Activated T-helper 9 cell treated with anti-CD3 and anti-CD28 coated beads, Interleukin-2, amount 50 U/mL, for 16 hours (primary cell): ENCODE measurements at places on chromosomes 4 and X.

GRCh38 chr4:89836031-89836745 lies 773 bp downstream of the SNCA start:
- no peak for DNase-seq

- DNase-seq: no peak
Observed at GRCh38 chr4:47410271-47410670, 53.2 kb downstream of the COMMD8 start.

GRCh38 chr4:169270810-169271691 lies at the start of gene SH3RF1:
TSS of gene SH3RF1 (minus strand) at chr4:169270956. CDS start at chr4:169269212, 1,744 bp downstream.
- DNase-seq: no peak

DNA sequence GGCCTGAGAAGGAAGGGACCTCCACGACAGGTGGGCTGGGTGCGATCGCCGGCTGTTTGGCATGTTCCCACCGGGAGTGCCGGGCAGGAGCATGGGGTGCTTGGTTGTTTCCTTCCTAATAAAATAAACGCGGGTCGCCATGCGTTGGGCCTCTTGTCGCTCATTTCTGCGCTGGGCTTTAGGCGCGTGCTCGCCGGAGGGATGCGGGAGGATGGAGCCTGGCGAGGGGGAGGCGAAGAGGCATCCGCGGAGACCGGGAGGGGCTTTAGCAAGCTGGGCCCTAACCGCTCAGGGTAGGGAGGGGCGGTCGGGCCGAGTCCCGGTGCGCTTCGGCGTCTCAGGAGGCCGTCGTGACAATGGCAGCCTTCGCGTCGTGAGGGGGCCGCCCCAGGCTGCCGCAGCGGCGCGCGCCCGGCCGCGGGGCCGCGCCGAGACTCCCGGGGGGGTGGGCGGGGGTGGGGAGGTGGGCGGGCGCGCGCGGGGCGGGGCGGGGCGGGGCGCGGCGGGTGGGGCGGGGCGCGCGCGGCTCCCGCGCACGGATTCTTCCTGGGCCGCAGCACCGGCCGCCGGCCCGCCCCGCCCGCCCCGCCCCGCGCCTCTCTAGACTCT lies 476 bp upstream of the GDI1 start:
- peak; percentile 46 for DNase-seq

DNA sequence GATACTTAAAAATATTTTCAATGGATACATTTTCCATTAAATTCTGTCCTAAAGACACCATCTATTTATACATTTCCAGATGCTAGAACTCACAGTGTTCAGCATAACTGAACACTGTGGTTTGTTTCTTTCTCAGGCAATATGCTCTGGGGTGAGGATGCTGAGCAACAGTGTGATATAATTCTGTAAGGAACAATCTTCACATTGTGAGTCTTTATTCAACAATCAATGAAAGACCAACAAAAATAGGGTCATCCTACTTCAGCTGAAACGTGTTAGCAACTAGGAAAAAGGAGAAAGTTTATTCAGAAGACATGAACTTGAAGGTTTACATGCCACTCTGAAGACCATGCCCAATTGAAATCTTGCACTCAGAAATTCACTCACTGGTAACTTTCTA lies 284.8 kb downstream of the UNC5C start:
- no peak for DNase-seq

DNA sequence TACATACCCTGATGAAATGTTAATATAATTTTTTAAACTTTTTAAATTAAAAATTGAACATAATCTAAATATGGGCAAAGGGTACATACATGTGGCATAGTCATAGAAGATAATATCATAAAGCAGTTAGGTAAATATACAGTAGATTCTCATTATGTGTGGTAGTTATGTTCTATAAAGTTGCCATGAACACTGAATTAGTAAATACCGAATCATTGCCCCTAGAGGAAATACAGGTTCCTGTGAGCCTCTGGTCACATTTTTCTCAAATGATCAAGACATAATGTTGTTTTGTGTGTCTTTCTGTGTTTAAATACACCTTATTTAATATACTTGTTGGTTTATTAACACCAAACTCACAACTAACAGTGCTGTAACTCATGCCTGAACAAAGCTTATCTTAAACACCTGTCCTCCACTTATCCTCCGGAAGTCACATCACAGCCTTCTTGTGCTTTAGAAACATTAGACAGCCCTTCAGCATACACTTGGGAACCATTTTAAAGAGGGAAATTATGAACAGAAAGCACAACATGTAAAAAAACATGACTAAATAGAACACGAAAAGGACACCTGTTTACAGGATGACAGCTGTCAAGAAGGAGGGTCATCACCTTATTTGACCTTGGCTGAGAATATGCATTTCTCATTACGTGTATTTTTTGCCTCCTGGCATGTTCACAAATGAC lies 169.4 kb upstream of the NAP1L5 start:
- no peak for DNase-seq

DNA sequence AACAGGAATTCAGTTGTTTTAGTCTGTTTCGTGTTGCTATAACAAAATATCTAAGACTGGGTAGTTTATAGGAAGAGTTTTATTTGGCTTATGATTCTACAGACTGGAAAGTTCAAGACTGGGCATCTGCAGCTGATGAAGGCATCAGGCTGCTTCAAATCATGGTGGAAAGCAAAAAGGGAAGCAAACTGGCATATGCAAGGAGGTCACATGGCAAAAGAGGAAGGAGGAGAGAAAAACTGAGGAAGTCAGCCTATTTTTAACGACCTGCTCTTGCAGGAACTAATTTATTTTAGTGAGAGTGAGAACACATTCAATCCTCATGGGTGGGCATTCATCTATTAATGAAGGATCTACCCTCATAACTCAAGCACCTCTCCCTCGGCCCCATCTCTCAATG lies 363.1 kb upstream of the HS3ST1 start:
- no peak for DNase-seq

DNA sequence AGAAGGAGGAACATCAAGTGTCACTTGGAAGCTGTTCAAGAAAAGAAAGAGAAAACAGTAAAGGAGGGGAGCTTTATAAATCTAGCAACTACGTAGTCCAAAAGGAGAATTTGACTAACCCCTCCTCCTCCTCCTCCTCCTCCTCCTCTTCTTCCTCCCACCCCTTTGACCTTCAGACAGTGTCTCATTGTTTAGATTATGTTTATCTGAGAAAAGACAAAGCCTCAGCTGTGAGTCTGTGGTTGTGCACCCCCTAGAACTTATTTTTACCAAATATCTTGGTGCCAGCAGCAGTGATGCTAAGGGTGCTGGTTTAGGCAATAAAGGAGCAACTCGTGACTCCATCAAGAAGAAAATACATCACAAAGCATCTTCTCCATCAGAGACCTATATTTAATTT lies 68.9 kb upstream of the BMP2K start:
- no peak for DNase-seq

- no peak for DNase-seq
Observed at GRCh38 chrX:13341491-13342101, 21.7 kb upstream of the ATXN3L start.

- DNase-seq: no peak
Observed at GRCh38 chr4:166134285-166134684, 261.2 kb downstream of the TLL1 start.

DNA sequence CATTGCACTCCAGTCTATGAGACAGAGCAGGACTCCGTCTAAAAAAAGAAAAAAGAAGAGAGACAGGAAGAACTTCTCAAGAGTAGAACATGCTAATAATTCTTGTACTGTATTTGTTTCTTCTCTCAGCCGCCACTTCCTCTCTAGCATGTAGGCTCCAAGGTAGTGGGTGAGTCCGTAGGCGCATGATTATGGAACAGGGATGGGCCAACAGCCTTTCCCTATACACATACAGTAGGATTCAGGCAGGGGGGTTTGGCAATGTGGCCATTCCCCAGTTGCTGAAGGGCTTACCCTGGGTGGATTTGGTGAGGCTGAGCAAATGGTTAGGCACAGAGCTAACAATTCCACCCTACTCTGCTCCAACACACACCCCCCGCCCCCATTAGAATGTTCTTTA lies 35.0 kb upstream of the APLN start:
- DNase-seq: no peak

DNA sequence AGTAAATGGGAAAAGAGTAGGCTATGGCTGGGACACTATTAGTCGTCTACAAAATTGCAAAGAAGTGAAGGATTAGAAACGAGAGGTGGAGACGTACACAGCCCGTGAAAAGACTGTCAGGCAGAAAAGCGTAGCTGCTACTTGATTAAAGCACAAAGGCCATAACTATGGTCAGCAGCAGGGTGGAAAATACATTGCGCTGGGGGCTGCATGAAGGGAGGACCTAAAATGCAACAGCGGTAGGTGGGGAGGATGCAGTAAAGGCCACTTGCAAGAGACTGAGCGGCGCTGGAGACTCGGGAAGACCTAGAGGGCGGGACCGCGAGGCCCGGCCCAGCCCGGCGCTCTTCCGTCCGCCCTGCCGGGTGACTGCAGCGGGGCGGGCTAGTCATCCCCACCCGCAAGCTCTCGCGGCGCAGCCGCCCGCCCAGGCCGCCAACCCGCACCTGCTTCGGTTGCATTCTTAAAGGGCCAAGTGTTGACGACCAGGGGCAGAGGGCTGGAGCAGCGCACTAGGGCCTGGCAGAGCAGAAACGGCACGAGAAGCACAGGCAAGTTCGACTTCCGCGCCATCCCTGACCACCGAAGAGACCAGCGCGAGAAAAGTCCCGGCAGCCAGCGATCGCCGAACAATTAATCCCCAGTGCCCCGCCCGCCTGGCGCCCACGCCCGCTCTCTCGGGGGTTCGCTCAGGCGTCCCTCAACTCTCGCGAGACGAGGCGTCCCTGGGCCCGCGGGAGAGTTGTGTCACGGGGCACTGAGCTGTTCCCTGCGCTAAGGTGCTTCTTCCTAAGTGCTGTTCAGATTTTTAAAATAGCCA lies at the start of gene AGA:
Gene AGA (minus strand): TSS at position 635 of the 820 bp plus-strand sequence. CDS start 62 bp downstream, at position 573.
- peak; percentile 94 for DNase-seq

DNA sequence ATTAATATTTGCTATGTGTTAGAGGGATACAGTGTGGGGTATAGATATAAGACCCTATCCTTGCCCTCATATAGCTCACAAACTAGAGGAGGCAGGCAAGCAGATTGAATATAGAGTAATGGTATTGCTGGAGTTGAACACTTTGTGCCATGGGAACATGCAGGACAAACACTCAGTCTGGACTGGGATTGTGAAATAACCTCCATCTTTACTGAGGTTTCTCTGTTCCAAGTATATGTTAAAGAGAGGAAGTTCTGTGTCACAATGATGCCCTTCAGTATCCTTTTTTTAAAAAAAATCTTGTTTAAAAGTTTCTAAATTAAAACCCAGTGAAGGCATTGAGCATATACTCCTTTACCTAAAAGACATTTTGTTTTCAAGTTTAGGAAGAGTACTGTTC lies 8.7 kb downstream of the FABP2 start:
- DNase-seq: no peak

- DNase-seq: no peak
Observed at GRCh38 chr4:139223682-139224317, 46.8 kb upstream of the ELF2 start.

DNA sequence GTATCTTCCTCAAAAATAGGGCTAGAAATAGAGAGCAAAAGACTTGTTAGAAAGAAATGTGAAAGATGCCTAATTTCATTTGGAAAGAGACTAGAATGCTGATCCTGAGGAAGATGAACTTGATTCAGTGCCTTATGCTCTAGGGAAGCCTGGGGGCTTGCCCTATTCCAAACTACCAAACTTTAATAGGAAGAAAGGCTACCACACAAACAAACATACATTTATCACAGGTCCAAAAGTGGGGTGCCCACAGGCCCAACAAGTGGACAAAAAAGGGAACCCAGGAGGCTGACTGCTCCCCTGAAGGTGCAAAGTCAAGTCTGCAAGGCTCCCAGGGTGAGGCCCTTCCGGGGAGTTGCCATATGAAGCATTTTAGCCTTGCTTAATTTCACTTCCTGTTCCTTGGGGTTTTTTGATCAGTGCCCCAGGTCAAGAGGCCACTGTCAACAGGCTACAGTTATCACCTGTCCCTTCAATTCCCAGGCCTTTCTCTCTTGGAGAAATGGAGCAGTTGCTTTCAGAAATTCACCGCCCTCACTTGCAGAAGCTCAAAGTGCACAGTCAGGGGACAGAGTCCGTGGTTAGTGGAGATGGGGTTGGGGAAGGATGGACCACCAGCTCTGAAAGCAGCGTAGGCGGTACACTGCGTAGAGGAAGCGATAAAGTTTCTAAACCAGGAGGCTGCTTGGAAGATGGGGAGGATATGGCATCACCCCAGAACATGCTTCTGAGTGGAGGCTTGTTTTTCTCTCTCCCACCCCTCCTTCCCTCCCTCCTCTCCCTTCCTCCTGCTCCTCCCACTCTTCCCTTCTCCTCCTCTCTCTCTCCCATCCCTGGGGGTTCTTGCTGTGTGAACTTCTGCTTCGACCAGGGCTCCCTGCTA lies 36.4 kb downstream of the TMEM154 start:
- no peak for DNase-seq

DNA sequence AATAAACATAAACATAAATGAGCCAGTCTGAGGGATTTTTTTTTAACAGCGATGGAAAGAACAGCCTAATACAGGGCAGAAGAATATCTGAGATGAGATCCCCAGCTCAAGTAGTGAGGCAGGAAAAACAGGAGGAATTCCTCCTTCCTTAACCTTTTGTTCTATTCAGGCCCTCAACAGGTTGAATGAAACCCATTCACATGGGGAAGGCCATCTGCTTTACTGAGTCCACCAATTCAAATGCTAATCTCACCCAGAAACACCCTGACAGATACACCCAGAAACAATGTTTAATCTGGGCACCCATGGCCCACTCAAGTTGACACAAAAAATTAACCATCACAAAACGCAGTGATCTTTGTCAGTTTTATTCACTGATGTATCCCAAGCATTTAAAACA lies 45.5 kb downstream of the SMIM31 start:
- DNase-seq: no peak

GRCh38 chr4:145626623-145626982 lies 7.4 kb downstream of the MMAA start:
- DNase-seq: no peak

DNA sequence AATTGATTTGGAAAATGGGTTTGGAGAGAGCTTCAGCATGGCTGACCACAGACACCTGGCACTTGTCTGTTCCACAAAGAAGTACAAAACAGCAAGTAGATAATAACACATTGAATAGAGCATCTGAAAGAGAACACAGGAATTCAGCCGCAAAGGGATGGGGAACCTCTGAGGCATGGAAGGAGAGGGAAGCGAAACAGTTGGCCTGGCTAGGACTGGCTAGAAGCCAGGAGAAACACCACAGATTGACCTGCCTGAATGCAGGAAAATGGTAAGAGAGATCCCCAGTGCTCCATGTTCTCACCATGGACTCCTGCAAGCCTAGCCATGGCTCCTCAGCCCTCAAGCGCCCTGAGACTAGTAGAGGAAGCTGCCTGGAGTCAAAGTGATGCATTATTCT lies 169.7 kb upstream of the SH3RF1 start:
- DNase-seq: no peak

DNA sequence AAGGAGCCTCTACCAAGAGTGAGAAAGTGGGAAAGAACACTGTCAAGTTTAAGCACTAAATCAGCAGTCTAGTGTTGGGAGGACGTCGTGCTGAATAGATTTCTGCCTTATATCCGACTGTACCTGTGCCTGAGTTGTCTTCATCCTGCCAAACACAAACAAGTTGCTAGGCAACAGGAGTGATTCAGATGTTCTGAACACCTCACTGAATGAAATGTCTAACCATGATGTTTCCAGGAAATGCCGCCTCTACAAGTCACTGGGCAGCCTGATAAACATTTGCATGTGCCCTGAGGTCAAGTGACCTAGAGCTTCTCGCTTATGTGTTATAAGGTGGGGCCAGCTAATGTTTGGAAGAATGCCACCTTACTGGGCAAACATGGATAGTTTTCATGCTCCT lies 37.9 kb downstream of the SGMS2 start:
- DNase-seq: no peak
